Hippocampal formation (tissue), 2 donors: ENCODE measurements at places on chromosomes 16 and 17.

DNA sequence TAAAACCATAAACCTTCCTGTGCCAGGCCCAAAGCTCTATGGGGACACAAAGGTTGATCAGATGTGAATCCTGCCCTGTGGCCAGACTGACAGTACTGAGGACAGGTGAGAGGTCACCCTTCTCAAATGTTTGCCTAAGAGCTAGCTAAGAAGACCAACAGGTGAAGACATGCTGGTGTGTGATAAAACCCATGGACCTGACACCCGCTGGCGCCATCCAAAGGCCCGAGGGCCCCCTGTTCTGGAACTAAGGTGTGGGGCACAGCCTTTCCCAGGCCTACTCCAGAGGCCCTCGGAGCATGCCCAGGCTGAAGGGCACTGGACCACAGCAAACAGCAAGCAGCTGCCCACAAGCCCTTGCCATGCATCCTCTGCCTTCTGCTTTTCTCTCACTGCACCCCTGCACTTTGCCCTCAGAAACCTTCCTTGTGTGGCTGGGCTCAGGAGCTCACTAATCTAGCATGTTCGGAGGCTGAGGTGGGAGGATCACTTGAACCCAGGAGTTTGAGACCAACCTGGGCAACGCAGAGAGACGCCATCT, 5.2 kb upstream of the CDK3 start:
- DNase-seq = no peak

GRCh38 chr17:76146053-76146851, 5.2 kb upstream of the FOXJ1 start:
- no peak for DNase-seq

DNA sequence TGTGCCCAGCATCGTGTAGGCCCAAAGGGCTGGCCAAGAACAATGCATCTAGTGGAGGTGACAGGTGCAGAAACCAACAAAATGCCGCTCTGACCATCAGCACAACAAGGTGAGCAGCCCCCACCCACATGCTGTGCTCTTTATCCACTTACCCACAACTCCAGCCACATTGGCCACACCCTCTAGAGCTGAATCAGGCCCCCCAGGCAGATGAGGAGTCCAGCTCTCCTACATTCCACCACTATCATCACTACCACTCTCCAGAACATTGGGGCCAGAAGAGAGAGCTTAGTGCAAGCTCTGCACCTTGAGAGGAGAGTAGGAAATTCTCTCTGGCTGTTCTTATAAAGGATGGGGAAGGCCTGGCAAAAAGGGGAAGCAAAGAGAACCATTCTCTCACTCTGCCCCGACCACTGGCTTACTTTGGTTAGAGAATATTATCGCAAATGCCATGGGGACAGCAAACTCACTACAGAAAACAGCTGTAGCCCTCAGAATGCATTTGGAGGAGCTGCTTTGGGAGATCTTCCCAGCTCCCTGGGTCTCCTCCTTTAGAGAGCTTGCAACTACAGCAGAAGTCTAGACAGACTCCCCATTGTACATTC, 75.0 kb downstream of the TMEM132E start:
- DNase-seq = no peak

DNA sequence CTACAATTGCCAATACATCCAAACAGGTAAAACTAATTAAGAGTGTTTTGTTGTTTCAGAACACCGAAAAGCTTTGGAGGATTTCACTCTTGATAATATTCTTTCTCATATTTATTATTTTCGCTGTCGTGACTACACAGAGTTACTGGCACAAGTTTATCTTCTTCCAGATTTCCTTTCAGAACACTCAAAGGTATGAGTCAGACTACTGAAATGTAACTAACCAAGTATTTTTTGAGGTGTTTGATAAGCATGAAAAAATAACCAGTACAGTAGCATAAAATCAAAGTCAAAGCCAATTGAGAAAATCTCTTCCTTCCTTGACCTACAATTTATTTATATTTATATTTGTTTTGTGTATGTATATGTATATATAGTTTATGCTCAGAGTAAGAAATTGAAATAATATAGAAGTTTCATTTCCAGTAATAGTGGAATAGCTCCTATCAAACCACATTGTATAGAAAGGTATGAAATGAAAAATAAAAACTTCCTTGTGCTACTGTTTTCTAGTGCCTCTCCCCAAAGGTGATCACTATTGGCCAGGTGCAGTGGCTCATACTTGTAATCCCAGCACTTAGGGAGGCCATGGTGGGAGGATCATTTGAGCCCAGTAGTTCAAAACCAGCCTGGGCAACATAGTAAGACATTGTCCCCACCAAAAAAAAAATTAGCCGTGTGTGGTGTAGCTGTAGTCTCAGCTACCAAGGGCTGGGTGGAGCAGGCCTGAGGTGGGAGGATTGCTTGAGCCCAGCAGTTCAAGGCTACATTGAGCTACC, 10.9 kb downstream of the RAD51C start:
- no peak for DNase-seq

GRCh38 chr17:15124264-15124595, 140.9 kb downstream of the PMP22 start:
- no peak for DNase-seq

DNA sequence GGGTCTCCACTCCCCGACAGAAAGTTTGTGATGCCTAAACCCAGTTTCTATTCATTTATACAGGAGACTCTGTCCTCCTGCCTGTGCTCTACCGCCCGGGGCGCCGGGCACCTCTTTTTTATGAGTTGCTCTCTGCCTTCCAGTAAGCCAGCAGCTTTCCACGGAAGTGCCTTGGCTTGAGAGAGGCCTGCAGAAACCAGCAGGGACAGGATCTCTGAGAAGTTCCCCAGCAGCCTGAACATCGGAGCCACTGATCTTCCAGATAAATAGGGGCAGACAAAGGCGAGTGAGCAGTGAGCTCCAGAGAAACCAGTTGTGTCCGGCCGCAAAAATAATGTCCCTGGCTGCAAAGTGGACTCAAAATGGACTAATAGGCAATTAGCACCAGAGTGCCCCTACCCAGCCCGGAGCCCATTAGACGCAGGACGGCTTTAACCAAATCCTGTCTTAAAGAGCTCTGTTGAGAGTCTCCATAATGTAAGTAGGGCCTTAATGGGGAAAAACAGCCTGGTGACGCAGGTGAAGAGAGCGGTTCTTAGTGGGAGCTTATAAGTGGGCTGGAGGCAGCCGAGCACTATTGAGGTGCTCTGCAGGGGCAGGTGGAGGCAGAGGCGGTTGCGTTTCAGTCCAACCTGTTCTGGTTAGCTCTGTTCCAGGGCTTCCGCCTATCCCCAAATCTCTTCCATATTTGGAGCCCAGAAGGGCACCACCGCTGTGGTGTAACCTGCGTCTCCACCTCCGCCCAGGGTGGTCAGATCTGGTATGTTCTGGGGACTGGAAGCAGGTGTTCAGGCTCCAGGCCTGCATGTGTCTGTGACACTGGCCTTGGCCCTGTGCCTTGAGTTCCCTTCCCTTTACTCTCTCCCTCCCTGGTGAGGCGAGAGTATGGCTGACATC, 74.1 kb downstream of the NT5M start:
- DNase-seq = no peak

- DNase-seq = no peak
Observed at GRCh38 chr17:33106525-33107165, 115.0 kb downstream of the SPACA3 start.

DNA sequence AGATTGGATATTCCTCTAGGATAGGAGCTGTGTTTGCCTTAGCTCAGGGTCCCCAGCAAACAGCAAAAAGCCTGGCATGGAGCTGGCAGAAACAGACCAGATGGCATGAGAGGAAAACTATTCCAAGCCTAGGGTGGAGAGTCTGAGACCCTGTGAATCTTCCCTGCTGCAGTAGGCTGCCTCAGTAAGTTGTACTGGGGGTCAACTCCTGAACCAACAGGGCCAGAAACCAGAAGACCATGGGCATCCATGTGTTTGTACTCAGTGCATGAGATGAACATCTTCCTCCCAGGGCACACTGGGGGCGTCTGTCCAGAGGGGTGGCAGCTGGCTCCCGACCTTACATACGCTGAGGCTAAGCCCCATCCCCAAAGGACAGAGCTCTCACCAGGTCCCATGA, 214.4 kb downstream of the C16orf78 start:
- DNase-seq = no peak

DNA sequence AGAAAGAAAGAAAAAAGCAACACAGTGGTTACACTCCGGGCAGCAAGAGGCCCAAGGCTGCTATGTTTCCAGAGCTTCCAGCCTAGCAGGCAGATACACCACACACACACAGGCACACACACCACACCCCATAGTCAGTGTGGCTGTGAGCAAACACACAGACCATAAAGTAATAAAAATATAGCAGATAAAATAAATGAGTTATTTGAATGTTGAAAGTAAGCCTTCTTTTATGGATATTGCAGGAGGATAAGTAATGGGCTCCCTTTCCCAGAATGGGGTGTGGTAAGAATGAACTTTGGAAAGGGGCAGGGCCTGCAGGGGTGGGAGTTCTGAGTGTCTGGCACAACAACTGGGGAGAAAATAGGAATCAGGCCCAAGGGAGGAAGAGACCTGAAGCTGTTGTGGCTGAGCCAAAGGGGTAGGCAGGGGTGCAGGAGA, 4.8 kb upstream of the CDK5RAP3 start:
- DNase-seq = no peak

- no peak for DNase-seq
Observed at GRCh38 chr17:66938656-66939055, 25.9 kb upstream of the CACNG4 start.

- no peak for DNase-seq
Observed at GRCh38 chr17:10197721-10198508, 491 bp downstream of the GAS7 start.

DNA sequence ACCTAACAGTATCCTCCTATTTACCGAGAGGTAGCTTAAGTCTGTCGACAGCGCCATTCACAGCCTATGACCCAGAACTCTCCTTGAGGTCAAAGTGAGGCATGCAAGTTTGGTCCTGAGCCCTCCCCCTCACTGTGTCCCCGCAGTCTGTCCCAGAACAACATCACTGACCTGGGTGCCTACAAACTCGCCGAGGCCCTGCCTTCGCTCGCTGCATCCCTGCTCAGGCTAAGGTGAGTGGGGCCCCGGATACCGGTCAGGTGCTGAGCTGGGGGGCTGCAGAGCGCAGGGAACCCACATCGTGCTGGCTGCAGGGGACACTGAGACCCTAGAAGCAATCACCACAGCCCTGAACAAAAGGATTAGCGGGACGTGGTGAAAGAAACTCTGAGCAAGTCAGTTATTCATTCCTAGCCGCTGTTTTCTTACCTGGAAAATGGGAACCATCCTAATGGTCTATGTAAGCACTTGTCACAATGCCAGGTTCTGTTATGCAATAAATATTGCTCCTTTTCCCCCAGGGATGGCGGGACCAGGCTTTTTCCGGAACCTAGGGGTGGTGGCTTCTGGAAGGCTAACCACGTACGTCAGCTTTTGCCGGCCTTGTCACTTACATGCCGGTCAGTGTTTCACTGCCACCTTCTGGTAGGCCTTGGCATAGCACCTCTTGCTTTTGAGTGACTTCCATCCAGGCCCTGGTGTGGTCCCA, 23.8 kb downstream of the DEXI start:
- DNase-seq = peak; percentile 34

- DNase-seq = no peak
Observed at GRCh38 chr17:383771-384621, 31.4 kb upstream of the RPH3AL start.

GRCh38 chr17:8823279-8823678, 24.1 kb upstream of the MFSD6L start:
- no peak for DNase-seq

DNA sequence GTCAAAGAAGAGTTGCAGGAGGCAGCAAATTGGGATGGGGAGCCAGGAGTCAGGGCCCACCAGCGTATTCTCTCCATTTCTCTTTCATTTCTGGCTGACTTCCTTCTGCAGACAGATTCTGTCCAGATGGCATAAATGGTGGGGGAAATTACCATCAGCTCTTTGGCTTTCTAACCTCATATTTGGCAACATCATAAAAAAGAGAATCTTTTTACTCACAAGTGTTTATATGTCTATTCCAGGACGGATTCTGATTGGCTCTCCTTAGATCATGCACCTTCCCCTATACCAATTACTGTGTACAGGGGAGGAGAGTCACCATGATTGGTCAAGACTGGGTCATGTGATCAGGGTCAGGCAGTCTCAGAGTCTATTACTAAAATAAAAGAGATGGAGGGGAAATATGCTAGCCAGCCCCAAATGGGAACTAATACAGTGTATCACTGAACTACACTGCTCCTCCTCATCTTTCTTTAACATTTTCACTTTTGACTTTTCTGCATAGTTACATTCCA, 537.1 kb upstream of the EEF2KMT start:
- no peak for DNase-seq

GRCh38 chr17:33493566-33493965, 200.5 kb upstream of the ASIC2 start:
- DNase-seq = no peak

- no peak for DNase-seq
Observed at GRCh38 chr16:74447578-74447977, 26.3 kb upstream of the CLEC18B start.

DNA sequence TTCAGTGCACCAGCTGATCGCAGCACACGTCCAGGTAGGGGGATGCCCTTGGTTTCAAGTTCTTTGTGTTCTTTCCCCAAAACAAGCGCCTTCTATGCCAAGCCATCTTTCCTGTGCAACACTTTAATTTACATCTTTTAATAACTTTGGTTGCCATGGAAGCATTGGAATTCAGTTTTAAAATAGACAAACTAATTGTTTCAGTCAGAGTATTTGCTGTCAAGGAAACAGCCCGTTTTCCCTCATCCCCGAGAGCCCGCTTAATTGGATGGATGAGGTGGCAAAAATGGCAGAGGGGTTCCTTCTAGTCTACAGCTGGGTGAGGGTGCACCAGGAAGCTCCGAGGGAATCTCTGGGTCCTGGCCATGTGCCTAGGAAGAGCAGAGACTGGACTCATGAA, 793.7 kb upstream of the EEF2KMT start:
- DNase-seq = no peak

GRCh38 chr17:8366231-8366630, 10.3 kb downstream of the KRABD2 start:
- no peak for DNase-seq

- DNase-seq = no peak
Observed at GRCh38 chr17:42684929-42685556, 2.7 kb downstream of the CNTNAP1 start.

DNA sequence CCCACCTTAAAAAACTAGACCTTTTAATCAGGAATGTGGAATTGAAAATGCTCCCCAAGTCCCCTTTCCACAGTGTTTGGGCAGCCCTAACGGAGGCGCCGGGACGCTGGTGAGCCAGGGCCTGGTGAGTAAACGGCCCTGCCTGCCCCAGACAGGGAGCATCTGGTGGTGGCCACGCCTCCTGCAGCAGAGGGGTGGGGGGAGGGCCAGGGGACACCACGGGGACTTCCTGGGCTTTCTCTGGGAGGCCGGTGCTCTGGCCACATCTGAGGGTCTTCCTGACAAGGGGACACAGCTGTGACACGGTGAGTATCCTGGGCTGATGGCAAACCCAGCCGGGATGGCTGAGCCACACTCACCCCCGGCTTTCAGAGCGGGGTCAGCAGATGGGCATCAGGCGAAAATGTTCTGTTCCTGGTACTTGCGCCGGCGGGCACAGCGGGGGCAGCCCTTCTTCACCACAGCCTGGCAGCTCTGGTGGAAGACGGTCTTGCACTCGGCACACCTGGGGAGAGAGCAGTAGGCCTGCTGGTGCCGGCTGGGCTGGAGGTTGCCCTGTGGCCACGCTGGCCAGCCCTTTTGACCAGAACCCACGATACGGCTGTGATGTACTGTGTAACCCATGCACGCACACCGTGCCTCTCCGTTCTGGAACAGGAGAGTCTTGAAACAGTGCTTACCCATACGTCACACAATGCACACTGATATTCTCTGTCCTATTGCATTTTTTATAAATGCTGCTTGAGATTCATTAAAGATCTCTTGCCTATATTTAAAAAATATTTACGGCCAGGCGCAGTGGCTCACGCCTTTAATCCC, 5.0 kb upstream of the ARHGAP27 start:
- DNase-seq = no peak
